Activated CD8-positive, alpha-beta memory T cell treated with anti-CD3 and anti-CD28 coated beads for 1 hour (primary cell): ENCODE measurements at places on chromosomes 7 and 10.

- no peak for DNase-seq
These were observed 239.4 kb downstream of the ELFN1 start for GRCh38 chr7:1909476-1909875.

DNA sequence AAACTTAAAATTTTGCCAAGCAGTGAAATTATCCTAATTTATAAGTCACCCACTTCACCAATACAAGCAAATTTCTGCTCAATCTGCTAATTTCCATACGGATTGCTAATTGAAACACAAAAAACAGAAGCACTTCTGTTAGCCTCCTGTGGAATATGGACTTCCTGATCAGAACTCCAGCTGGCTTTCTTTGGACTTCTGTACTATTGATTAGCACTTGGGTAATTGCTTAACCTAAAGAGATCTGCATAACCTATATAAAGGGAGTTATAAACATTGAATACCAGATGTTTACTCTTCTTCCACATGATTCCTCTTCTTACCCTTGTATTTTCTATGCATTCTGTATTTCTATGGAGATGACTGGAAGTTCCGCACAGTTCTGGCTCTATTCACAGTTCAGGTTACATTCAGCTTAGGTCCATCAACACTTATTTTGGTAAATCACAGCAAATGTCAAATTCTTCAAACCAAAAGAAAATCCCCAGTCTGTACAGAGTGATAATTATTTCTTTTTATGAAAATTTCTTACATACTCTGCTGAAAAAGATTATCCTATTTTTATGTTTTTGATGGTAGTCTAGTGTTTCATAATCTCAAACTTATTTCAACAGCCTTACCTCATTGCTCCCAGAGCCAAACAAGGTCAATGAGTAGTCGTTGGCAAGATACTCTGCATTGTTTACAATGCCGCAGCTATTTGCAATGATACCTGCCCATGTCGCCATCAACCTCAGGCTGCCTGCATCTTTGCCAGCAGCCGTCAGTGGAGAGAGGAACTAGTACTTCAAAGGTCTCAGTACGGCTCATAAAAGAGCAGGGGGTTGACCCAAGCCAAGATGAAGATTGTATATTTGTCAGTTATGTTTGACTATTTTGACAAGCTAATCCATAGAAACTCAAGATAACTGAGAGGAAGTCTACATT is 225.6 kb downstream of the AHR start:
- no peak for DNase-seq

DNA sequence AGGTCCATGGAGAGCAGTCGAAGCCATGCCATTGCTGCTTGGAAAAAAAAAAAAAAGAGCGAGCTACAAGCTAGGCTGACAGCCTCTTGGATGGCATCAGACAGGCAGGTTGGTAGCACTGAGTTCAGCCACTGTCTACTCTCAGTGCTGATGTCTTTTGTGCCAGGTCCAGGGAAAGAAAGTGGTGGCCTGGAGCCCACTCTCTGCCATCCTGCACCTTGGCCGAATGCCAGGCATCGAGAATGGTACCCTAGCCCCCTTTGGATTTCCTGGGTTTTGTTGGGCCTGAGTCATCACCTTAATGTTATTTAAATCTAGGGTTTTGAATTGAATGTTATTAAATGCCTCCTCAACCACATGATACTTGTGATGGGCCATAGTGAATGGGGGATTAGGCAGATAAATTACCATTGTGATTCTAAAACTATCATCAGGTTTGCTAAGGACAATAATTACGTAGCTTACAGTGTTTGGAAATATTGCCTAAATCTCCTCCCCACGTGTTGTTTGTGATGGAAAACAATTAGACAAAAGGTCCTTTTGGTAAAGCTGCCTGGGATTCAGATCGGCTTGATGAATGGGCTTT is 195.7 kb upstream of the GPR26 start:
- DNase-seq, result no peak

DNA sequence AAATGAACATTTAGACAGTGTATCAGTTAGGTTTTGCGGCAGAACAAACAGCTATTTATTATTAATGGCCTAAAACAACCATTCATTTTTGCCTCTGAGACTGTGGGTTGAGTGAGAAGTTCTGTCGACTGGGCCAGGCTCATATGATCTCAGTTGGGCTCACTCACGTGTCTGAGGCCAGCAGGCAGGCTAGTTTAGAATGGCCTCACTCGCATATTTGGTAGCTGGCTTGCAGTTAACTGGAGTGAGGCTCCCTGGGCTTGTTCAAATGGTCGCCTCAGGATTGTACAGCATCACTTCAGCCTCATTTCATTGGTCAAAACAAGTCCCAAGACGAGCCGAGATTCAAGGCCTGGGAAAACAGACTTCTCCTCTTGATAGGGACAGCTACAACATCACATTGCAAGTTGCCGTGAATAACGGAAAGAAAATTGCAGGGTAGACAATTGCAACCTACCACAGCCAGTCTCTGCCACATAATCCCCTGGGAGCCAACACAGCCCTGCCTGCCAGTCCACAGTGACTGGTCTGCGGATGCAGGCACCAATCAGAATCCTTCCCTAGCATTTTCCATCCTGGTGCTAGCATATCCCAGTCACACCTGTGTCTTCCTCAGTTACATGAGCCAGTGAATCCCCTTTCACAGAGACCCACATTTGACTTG is 23.1 kb upstream of the PPIF start:
- no peak for DNase-seq

DNA sequence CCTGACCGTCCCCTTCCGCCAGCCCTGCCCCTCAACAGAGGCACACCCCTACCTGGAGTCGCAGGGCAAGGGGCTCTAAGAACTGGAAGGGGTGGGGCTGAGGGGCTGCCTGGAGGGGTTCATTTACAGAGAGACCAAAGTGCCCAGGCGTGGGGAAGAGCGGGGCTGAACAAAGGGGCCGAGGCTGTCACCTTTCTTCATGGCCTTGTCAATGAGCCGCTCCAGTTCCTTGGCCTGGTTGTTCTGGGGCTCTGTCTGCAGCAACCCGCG is 2.3 kb upstream of the CLDN15 start:
- DNase-seq, result no peak

- DNase-seq, result no peak
These were observed 46.3 kb downstream of the CUL2 start for GRCh38 chr10:35043796-35044344.

- no peak for DNase-seq
These were observed 82.6 kb downstream of the CACNB2 start for GRCh38 chr10:18222866-18223265.
